NCI-H1092 (cell line): ENCODE measurements at places on chromosomes 13 and 19.

DNA sequence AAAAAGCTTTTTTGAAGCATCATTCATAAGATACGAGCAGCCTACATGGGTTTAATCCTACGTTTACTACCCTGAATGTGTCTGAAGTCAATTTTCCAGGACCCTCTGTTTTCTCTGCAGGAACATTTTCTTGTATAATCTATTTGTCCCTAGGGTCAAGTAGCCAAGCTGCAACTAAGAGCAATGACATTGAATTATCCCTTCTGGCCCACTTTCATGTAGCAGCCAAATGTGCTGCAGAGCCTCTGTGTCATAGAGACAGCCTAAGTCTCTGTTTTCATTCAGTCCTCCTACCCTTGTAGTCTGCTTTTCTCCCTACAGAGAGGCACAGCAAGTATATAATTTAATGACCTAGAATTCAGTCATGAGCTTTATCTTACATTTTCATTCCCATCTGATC lies 82.1 kb downstream of the ZAR1L start:
- DNase-seq: no peak

- no peak for DNase-seq
Measured at GRCh38 chr13:45630791-45631190, 15.3 kb upstream of the ERICH6B start.

DNA sequence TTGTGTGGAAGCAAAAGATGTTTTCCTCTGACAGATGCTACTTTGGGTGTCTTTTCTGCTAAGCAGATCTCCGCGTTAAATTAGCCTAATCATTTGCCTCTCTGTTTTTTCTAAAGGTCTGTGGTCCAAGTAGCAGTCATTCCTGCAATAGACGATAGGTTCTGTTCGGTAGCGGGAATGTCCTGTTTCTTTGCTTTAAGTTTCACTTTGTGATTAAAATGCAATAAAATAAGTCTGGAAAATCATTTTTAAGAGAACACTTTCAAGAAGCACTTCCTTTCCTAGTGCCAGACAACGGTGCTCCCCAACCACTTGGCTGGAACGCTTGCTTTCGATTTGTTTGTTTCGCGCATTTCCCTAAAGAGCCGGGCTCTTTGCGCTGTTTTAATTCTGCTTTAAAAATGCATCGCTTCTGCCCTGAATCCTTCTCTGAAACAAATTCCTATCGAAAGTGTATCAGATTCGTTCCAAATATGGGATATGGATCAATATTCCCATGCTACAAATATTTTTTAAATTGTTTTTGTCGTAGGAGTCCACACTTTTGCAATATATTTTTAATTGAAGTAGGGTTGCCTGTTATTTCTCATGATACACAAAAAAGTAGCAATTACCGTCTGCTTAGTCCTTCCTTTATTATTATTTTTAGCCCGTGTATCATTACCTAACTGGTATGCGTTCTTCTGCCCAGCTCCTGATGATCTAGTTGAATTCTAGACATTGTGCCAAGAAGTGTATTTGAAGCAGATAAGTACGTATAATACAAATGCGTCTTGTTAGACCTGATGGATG lies 14.2 kb downstream of the ZIC2 start:
- peak; percentile 29 for DNase-seq

DNA sequence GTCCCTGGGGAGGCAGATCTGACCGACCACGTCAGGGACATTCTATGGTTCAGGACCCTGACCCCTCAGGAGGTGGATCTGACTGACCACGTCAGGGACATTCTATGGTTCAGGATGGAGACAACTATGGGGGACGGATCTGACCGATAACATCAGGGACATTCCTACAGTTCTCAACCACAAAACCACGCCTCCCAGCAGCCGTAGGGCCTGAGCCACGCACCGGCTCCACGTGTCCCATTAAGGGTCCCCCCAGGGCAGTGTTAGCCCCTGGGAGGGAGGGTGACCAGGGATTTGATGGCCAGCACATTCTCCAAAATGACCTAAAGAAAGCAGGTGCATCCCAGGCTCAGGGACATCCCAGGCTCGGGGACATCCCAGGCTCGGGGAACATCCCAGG lies 49.0 kb upstream of the C13orf46 start:
- no peak for DNase-seq

DNA sequence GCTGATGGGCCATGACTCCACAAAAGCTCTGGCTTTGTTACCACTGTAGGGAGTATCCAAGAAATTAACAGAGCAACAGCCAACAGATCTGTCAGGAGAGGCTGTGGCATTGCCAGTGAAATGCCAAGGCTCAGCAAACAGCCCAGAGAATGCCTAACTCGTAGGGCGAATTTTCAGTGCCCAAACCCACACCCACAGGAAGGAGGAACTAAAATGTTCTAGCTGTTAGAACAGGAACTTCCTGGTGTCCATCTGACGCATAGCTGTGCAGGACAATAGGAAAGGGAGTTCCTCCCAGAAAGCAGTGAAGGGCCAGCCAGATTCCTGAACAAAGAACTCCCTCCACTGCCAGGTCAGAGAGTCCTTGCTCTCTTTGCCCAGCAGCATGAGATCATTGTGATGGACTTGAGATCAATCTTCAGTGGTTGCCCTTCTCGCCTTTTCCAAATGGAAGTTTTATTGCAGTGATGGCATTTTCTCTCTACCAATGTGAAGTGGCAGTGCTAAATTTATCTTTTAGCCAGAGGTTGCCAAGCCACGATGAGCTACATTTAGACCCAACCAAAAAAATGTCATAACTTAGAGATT lies 224.2 kb upstream of the STARD13 start:
- no peak for DNase-seq
